ENCODE measurements at places on chromosomes 5 and 9.
A peak's percentile ranks its signal among the peaks of the same experiment; 100 is the strongest.

DNA sequence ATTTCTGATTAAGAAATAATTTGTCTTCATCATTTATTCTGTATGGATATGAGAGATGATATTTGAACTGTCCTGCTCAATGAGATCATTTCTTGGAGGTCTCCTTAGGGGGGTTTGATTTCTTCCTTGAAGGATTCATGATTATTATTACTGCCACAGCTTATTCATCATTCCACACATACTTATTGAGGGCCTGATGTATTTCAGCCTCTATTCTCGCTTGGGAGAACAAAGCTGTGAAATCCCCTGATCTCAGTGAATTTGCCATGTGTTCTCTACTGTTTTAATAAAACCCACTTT lies 36.9 kb downstream of the PARP8 start:
- no peak for DNase-seq

- no peak for DNase-seq
Observed at GRCh38 chr5:69048230-69048629, 45.6 kb upstream of the SLC30A5 start.

- DNase-seq: peak; percentile 55
Observed at GRCh38 chr9:91423785-91424402, at the start of gene NFIL3. Gene NFIL3 (minus strand): TSS chr9:91423832. CDS start chr9:91410734, 13,098 bp downstream.

DNA sequence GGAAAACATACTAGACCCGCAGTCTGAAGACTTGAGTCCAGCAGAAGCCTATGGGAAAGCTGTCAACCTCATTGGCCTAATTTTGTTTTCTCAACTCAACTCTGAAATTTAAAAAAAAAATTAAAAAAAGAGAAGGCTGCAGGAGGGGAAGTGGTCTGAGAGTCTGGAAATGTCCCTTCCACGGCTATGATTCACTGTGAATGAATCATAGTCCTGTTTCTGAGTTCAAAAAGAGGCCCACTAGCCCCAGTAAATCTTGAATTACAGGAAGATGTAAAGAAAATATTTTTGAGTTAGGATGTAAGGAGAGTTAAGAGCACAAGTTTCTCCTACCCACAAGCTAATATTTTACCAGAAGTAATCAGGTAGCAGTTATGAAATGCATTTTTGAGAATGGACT lies 565.5 kb upstream of the DMAC1 start:
- DNase-seq: no peak

GRCh38 chr9:27489087-27489876 lies 34.8 kb upstream of the IFNK start:
- no peak for DNase-seq

DNA sequence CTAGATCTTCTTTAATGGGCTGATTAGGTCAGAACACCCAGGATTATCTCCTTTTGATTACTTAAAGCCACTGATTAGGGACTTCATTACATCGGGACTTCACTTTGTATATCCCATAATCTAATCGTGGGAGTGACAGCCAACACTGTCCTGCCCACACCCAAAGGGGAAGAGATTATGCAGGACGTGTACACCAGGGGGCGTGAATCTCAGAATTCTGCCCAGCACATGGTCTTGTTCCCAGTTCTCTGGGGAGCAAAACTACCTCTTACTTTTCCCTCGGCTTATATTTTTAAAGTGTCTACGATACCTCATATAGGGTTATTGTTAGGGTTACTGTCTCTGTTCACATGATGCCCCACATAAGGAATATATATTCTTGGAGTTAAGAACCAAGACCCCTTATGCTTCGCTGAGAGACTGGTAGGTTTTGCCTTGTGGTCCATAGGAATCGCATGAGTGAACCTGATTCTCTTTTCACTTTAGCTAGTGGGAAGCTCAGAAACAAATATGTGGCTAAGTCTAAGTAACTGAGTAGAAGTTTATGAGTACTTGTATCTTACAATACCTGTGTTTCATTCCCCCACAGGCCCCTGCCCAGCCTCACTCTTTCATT lies 192.7 kb downstream of the GNA14 start:
- DNase-seq: no peak

GRCh38 chr9:95770653-95771131 lies 104.8 kb upstream of the ERCC6L2 start:
- no peak for DNase-seq

- DNase-seq: no peak
Observed at GRCh38 chr5:159050316-159051143, 49.2 kb downstream of the EBF1 start.

DNA sequence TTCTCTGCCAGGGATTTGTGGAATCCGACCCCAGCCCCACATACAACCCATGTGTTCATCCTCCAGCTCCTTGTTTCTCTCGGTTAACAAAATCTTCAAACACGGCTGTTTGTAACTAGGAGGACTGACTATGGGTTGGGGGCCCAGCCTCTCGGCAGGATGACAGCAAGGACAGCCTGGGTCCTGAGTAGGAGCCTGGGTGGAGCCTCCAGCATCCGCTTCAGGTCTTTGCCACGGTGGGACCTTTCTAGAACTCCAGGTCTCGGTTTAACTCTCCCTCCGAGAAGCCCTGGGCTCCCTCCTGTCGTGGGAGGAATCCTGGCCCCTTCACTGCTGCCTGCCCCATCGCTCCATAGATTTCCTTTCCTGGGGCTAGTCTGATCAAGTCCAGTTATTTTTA lies 248.5 kb downstream of the PBX3 start:
- no peak for DNase-seq

- no peak for DNase-seq
Observed at GRCh38 chr5:78756858-78757257, 108.3 kb upstream of the LHFPL2 start.

GRCh38 chr9:20014168-20014567 lies 225.3 kb upstream of the SLC24A2 start:
- DNase-seq: no peak

DNA sequence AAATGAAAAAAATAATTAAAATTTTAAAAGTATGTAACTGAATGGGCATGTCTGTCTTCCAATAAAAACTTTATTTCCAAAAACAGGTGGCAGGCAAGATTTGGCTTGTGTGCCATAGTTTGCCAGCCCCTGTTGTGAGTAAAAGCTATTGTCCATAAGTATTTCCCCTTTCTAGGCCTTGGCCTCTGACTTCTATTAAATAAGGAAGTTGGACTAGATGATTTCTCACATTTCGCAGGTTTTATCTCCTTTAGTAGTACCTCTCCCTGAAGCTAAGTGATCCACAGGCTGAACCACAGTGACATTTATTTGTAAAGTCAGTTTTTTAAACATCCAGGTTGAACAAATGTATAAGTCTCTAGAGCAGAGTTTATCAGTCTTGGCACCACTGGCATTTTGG lies 41.3 kb downstream of the RECK start:
- no peak for DNase-seq

GRCh38 chr5:123819386-123819785 lies 307.4 kb downstream of the CSNK1G3 start:
- no peak for DNase-seq

GRCh38 chr5:79961716-79962574 lies 29.1 kb downstream of the MTX3 start:
- DNase-seq: no peak

GRCh38 chr5:178234750-178235587 lies 2.4 kb upstream of the PHYKPL start:
- DNase-seq: peak; percentile 57

DNA sequence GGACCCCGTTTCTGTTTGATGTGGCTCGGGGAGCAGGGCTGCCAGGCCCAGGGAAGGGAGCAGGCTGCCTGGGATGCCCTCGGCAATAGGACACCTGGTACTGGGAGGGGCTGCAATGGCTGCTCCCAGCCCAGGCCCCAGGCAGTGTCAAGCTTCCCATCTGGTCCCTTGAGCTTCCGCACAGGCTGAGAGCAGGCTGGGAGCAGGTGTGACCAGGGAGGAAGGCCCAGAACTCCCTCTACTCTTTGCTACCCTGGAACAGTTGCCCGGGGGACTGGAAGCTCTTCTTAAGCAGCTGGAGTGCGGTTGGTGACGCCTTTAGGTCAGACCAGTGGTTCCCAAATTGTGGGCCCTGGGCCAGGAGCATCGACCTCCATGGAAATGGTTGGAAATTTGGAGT lies 186.9 kb downstream of the GADD45G start:
- DNase-seq: no peak

DNA sequence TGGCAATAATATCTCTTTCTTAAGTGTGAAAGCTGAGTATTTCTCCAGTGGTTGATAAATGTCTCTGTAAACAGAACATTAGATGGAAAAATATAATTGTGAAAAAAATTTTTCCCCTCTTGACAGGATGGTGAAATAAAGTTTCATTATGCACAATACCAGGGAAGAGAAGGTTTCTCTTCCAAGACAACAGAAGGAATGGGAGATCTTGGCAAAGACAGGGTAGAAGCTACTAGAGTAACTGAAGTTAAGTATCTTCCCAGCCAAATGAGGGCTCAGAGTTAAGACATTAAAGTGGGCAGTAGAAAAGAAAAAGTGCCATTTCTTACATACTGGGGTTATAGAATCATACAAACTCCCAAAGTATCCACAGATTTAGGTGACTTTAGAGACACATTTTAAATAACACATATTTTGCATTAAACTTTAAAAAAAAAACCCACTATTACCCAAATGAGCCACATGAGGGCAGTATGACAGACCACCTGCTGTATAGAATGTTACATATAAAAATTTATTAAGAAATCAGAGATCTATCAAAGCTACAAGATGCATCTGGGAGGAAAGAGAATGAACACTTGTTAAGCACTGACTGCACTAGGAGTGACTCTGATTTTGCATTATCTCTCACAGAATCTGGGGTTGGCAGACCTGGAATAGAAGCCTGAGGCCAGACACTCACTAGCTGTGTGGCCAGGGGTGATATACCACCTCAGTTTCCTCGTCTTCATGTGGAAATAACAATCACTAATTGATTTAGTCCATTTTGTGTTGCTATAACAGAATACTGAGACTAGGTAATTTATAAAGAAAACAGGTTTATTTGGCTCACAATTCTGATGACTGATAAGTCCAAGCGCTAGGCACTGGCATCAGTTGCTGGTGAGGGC lies 98.5 kb downstream of the ARSB start:
- DNase-seq: no peak

- no peak for DNase-seq
Observed at GRCh38 chr5:128220841-128221240, 137.3 kb downstream of the SLC12A2 start.

Measured in central memory CD4-positive, alpha-beta T cell (primary cell).